ENCODE measurements at places on chromosomes 6 and 20. TPM values are rescaled to one million over a fixed set of nuclear protein-coding genes. Genes with fewer than 3 reads are reported as not detected.

Gene SMOC2
- polyA plus RNA-seq = 6.2 TPM

Gene PRND
- not detected for polyA plus RNA-seq

Gene FHL5
- not detected for polyA plus RNA-seq

Gene TBXT
- not detected for polyA plus RNA-seq

Gene CCN6
- not detected for polyA plus RNA-seq

Gene CD24
- 865 TPM for polyA plus RNA-seq

Gene LHFPL5
- 0.46 TPM for polyA plus RNA-seq

Gene DPPA5
- not detected for polyA plus RNA-seq

GRCh38 chr6:21772884-21773575, 179.5 kb downstream of the SOX4 start:
- no peak overlapping the region for H3K4me3 ChIP-seq
- H3K4me1 ChIP-seq = no peaks in the 10 kb centered on the region
- no peaks in the 10 kb centered on the region for H3K27me3 ChIP-seq
- no peaks in the 10 kb centered on the region for H3K36me3 ChIP-seq

- H3K27ac ChIP-seq = no peak overlapping the region
- H3K4me1 ChIP-seq = no peaks in the 10 kb centered on the region
- H3K4me3 ChIP-seq = no peak overlapping the region
- H3K36me3 ChIP-seq = no peaks in the 10 kb centered on the region
- no peak for DNase-seq
Measured at GRCh38 chr6:162615016-162615705, 112.4 kb downstream of the PRKN start.

GRCh38 chr6:3057063-3057770, 11.1 kb upstream of the RIPK1 start:
- H3K27me3 ChIP-seq = no peaks in the 10 kb centered on the region
- no peak overlapping the region for H3K4me3 ChIP-seq
- peaks cover 6% of the 10 kb centered on the region for H3K4me1 ChIP-seq
- no peaks in the 10 kb centered on the region for H3K36me3 ChIP-seq

DNA sequence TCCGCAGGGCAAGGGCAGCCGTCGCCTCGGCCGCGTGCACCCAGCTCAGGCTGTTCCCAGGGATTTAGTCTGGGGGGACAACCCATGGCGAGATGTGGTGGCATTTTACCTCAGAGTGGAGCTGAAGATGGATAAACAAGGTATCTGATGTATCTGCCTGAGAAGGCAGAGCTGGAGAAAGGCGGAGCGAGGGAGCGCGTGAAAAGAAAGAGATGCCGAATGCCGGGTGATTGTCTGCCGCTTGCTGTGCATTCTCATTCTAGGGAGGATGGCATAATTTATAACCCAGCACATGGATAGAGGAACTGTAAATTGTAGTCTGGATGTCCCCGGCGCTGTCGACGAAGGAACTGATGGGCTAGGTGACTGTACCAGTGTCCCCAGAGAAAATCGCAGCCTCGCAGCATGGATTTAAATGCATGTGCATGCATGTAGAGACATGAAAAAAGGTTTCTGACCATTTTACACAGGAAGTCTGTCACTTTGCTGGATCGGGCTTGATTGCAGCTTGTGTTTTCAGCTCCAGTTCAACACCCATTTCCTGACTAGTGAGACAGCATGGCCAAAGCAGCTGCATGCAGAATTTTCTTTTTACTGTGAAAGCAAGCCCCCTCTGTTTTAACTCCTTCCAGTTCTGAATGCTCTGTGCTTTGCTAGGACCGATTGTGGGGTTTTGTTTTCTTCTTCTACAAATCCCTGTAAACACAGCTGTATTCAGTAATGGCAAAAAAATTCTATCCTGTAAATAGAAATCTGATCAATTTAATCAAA, 149.7 kb downstream of the PRL start:
- H3K4me3 ChIP-seq = peak overlapping the region; percentile 33
- DNase-seq = no peak
- no peaks in the 10 kb centered on the region for H3K36me3 ChIP-seq
- H3K27ac ChIP-seq = no peak overlapping the region
- peaks cover 37% of the 10 kb centered on the region for H3K4me1 ChIP-seq
- H3K27me3 ChIP-seq = no peaks in the 10 kb centered on the region

DNA sequence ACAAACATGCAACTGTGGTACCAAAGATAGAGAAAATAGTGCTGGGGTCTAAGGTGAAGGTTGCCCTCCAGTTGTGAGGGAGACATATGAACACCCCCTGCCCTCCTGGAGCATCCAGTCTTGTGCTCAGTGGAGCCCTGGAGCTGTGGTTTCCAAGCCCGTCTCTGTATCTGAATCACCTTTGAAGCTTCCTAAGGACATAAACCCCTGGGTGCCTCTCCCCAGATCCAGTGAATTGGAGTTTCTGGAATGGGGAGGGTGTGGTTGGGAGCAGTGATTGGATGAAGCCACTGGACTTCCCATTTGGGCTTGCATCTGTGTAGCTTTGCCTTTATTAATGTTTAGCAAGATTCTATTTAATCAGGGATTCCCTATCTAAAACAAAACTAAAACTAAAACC, 22.4 kb upstream of the E2F3 start:
- H3K36me3 ChIP-seq = no peaks in the 10 kb centered on the region
- H3K4me1 ChIP-seq = no peaks in the 10 kb centered on the region
- no peak for DNase-seq

- H3K4me3 ChIP-seq = no peak overlapping the region
- peak overlapping the region; percentile 73 for H3K27ac ChIP-seq
- DNase-seq = peak; percentile 71
- no peaks in the 10 kb centered on the region for H3K27me3 ChIP-seq
- no peaks in the 10 kb centered on the region for H3K4me1 ChIP-seq
- H3K36me3 ChIP-seq = no peaks in the 10 kb centered on the region
Measured at GRCh38 chr20:50284811-50285375, 94.3 kb downstream of the CEBPB start.

DNA sequence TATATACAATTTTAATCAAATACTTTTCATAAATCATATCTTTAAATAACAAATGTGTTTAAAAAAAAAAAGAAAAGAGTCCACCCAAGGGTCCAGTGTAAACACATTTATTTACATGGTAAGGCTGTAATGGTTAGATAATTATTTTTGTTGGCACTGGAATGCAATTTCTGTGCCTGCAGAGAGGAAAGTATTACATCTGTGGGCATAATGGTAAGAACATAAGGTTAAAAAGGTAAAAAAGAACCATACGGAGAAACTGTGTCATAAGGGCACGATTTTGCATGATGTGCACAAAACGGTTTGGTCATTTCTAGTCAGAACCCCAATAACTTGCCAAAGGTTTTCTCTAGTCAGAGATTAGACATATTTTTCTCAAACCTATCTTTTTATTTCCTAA, 54.3 kb downstream of the RWDD2A start:
- no peak overlapping the region for H3K4me3 ChIP-seq
- no peaks in the 10 kb centered on the region for H3K4me1 ChIP-seq
- DNase-seq = no peak
- no peaks in the 10 kb centered on the region for H3K36me3 ChIP-seq
- no peak overlapping the region for H3K27ac ChIP-seq

DNA sequence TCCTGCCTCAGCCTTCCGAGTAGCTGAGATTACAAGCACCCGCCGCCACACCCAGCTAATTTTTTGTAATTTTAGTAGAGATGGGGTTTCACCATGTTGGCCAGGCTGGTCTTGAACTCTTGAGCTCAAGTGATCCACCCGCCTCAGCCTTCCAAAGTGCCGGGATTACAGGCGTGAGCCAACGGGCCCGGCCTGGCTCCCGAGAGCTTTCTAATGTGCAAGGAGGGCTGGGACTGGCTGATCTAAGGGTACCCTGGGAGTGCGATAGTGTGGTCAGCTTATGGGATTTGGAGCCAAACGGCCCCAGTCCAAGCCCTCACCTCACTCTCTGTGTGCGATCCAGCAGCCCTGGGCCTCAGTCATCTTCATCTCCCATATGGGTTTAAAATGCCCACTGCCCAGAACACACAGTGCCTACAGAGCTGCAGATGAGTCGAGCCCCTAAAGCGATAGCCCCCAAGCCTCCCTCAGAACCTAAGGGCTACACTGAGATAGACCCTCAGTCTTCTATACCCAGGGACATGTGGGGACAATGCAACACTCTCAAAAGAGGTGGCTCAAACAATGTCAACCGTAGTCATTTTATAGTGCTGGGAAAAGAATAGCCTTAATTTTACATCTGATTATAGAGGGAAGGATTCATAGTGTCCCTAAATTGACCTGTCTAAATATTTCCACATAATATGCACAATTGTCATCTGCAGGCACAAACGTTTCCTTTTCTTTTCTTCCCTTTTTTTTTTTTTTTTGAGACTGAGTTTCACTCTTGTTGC, 50.1 kb downstream of the SSR1 start:
- H3K4me1 ChIP-seq = no peaks in the 10 kb centered on the region
- peak; percentile 54 for DNase-seq
- H3K27me3 ChIP-seq = no peaks in the 10 kb centered on the region
- H3K27ac ChIP-seq = no peak overlapping the region
- H3K4me3 ChIP-seq = no peak overlapping the region

DNA sequence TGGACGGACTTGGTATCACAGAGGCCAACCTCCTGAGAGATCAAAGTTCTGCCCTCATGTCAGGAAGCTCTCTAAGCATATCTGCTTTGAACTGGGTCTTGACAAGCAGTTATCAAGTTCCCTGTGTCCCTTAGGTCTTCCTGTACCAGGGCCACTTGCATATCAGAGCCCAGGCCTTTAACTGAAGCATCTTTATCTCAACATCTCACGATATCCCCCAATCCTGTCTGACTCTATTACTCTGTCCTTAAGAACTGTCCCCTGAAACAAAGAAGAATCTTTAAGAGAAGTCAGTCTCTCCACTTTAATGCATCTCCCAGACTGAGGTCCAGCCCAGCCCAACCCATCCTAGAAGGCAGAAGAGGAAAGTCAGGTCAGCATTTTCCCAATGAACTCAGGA, 8.2 kb downstream of the MAS1L start:
- no peaks in the 10 kb centered on the region for H3K36me3 ChIP-seq
- no peak overlapping the region for H3K4me3 ChIP-seq
- H3K27ac ChIP-seq = no peak overlapping the region
- H3K27me3 ChIP-seq = no peaks in the 10 kb centered on the region
- no peak for DNase-seq
- no peaks in the 10 kb centered on the region for H3K4me1 ChIP-seq

DNA sequence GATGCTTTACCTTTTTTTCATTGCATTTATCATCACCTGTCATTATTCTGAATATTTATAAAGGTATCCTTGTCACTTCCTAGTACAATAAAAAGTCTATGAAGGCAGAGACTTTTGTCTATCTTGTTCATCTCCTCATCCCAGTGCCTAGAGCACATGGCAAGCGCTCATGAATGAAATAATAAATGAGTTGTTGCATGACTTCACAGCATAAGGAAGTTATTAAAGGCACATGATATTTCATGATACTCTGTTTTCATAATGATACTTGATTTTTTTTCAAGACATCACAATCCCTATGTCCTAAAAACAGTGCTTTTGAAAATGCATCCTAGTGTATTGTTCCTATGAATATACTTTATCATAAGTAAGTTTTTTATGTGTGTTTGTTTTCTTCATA, 310.6 kb upstream of the RSPO3 start:
- no peak overlapping the region for H3K27ac ChIP-seq
- no peak overlapping the region for H3K4me3 ChIP-seq
- no peak for DNase-seq
- no peaks in the 10 kb centered on the region for H3K36me3 ChIP-seq
- no peaks in the 10 kb centered on the region for H3K27me3 ChIP-seq
- H3K4me1 ChIP-seq = peaks cover 21% of the 10 kb centered on the region

DNA sequence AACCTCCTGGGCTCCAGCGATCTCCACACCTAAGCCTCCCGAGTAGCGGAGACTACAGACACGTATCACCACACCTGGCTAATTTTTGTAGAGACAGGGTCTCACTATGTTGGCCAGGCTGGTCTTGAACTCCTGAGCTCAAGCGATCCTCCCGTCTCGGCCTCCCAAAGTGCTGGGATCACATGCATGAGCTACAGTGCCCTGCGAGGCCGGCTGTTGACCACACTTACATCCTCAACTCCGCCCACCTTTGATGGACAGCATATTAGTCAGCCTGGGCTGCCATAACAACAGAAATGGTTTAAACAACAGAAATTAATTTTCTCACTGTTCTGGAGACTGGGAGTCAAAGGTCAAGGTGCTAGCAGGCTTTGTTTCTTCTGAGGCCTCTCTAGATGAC, 107.7 kb downstream of the JPH2 start:
- H3K36me3 ChIP-seq = no peaks in the 10 kb centered on the region
- no peak for DNase-seq
- H3K27ac ChIP-seq = no peak overlapping the region
- H3K4me1 ChIP-seq = peaks cover 30% of the 10 kb centered on the region
- no peaks in the 10 kb centered on the region for H3K27me3 ChIP-seq

DNA sequence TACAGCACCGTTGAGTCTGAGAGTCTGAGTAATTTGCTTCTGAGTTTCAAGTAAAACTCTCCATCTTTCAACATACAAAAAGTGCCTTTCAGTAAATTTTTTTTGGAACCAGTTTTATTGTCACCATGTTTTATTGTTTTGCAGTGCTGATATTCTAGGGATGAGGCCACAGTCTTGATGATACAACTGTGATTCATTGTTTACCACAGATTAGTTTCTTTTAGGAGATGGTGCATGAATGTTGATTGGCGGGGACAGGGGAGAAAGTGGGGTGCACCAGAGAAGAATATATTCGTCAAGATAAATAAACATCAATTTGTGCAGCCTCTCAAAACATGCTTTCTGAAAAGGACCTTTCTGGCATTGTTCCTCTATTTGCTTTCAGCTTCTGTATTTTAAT, 109.0 kb downstream of the MCHR2 start:
- no peaks in the 10 kb centered on the region for H3K27me3 ChIP-seq
- no peaks in the 10 kb centered on the region for H3K36me3 ChIP-seq
- H3K27ac ChIP-seq = no peak overlapping the region
- DNase-seq = no peak

DNA sequence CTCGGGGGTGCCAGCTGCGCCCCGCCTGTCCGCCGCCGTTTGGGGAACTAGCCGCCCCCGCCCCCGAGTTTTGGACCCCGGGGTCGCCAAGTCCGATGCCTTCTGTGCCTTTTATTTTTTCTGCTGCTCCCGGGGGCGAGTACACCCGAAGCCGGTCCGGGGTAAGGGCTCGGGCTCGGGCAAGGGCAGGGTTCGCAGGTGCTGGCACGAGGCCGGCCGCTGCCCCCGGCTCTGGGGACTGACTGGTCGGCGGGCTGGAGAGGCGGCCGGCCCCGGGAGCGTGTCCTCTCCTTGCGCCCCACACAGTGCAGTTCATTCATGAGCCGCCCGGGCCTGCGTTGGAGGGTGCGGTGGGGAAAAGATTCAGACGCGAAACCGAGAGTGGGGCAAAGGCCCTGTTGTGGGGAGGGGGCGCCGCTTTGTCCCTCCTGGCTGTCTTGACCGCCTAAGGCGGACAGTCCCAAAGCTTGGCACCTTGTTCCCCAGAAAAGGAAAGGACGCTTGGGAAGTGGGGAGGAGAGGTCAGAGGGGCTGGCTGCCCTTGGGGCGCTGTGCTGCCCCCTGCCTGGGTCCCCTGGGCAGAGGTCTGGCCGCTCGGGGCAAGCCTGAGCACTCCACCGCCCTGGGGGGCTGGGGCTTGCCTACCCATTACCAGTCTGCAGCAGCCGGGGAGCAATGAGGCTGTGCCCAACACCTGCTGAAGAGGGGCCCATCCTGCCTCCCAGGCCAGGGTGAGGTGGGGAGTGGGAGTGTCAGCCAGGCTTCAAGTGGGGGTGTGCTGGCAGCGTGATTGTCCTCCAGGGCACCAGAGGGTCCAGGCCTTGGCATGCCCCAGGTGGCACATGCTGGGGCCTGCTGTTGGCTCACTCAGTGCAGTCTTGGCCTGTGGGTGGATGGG, 915 bp downstream of the TMEM63B start:
- H3K27ac ChIP-seq = peak overlapping the region; percentile 95
- peaks cover 47% of the 10 kb centered on the region for H3K4me1 ChIP-seq
- DNase-seq = peak; percentile 78
- H3K4me3 ChIP-seq = peak overlapping the region; percentile 100
